H54 (cell line): ENCODE measurements at places on chromosomes 2 and 18.

DNA sequence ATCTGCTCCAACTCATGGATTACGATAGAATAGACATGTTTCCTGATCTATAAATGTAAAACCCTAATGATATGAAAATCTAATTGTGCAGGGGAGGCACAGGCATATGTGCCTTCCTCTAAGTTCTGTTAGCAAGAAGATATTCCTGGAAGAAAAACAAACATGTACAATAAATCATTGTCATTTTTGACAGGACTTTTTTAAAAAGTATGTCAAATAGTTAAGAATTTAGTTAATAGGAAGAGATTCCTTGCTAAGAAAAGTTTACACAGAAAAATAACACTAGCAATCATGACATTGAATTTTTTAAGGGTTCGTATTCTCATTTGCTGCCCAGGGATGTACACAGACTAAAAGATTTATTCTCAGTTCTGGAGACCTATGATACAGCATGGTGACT lies 15.3 kb upstream of the CREB1 start:
- no peak for DNase-seq

- no peak for DNase-seq
Measured at GRCh38 chr2:100214265-100214971, 72.0 kb upstream of the AFF3 start.

DNA sequence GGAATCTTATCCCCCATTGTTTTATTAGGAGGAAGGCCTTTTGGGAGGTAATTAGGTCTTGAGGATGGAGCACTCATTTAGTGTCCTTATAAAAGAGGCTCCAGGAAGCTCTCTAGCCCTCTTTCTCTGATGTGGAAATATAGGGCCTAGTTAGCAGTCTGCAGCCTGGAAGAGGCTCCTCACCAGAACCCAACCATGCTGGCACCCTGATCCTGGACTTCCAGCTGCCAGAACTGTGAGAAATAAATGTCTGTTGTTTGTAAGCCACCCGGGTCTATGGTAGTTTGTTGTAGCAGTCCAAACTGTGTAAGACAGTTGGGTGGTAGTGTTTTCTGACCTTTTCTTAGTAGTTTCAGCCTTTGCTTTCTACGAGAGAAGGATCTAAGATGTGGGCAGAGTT lies 100.7 kb downstream of the KIAA1328 start:
- no peak for DNase-seq

DNA sequence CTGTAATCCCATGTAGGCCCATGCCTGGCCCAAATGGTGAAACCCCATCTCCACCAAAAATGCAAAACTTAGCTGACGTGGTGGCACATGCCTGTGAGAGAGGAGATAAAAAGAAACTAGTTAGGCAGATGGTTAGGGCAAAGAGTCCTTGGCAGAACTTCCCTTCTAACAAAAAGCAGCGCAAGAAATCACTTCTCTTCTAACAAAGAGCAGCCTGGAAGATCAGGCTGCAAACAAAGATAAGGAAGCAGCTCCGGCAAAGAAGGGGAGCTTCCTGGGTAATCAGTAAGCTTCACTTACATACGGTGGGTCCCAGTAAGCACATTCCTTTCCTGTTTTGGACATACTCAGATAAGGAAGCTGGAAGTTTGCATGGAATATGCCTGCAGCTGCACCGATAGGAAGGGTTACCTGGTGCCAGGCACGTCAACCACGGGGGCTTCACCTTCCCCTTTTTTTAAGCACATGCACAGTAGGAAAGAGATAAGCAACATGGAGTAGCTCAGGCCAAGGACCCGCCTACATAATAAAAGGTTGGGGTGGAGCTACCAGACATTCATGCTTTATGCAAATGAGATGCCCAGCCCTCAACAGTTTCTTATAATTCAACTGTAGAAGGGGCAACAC lies 61.0 kb upstream of the SLC25A52 start:
- no peak for DNase-seq

DNA sequence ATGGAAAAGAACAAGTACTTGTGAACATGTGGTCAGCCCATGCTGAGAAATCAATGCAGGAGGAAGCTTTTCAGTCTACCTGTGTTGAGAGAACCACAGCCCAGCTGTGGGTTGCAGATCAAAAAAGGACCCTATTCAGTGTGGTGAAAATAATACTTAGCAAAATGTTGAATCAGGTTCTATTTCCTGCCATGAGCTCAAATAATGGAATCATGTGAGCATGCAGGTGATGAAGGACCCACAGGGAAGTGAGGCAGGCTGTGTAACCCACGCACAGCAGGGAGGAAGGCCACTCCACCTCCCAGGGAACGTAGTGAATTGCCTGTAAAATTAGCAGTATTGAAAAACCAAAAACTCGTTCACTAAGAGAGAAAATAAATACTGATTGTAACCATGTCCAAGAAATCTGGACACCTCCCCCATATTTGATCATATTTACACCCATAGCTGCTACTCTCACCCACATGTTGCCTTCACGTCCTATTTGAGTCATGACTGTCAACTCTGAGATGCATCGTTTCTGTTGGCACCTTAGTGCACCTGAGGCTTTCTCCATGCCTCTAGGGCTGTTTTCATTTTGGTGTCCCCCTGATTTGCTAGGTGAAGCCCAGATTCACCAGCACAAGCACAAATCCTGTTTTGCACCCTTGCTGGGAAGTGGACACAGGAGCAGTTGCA lies 20.5 kb upstream of the BCL2L11 start:
- DNase-seq, result no peak
